ENCODE measurements at places on chromosomes 3 and 15. TPM values are rescaled to one million over a fixed set of nuclear protein-coding genes. Genes with fewer than 3 reads are reported as not detected.

ELL3 gene
- 1.1 TPM for total RNA-seq

FBLN2 gene
- total RNA-seq = 2.1 TPM

UBL7 gene
- total RNA-seq = 41.9 TPM

IGF2BP2 gene
- total RNA-seq = 17.1 TPM

CADPS gene
- not detected for total RNA-seq

SLC2A2 gene
- total RNA-seq = not detected

CGNL1 gene
- total RNA-seq = 0.70 TPM
